ENCODE measurements at places on chromosomes 11 and 22. TPM values are rescaled to one million over a fixed set of nuclear protein-coding genes. Genes with fewer than 3 reads are reported as not detected.

Gene GGT5
- polyA plus RNA-seq, result 13.3 TPM

Gene HTR3B
- polyA plus RNA-seq, result not detected

DNA sequence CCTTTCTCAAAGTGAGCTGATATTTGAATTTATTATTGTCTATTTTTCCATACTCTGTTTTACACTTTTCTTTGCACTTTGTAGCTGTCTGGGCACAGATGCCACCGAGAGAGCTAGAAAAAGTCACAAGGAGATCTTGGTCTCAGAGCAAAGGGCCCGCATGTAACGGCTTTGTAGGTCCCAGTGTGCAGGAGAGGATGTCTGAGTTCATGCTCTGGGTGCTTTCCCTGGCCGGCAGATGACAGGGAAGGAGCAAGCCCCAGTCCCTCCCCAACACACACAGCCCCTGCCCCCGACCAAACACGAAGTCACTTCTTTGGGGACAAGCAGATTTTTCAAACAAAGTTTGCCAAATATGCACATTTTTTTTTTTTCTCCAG is 55.8 kb downstream of the SMIM38 start:
- DNase-seq, result no peak

- no peak for DNase-seq
Measured at GRCh38 chr11:75924966-75925784, 110.2 kb downstream of the UVRAG start.

- no peak for DNase-seq
Measured at GRCh38 chr11:88275636-88276035, 61.9 kb downstream of the CTSC start.

- DNase-seq, result no peak
Measured at GRCh38 chr11:81840380-81840779, 893.3 kb downstream of the FAM181B start.

GRCh38 chr22:36745301-36745995 is 30.5 kb downstream of the IFT27 start:
- DNase-seq, result no peak

- DNase-seq, result no peak
Measured at GRCh38 chr22:46012182-46012880, 35.4 kb upstream of the WNT7B start.

DNA sequence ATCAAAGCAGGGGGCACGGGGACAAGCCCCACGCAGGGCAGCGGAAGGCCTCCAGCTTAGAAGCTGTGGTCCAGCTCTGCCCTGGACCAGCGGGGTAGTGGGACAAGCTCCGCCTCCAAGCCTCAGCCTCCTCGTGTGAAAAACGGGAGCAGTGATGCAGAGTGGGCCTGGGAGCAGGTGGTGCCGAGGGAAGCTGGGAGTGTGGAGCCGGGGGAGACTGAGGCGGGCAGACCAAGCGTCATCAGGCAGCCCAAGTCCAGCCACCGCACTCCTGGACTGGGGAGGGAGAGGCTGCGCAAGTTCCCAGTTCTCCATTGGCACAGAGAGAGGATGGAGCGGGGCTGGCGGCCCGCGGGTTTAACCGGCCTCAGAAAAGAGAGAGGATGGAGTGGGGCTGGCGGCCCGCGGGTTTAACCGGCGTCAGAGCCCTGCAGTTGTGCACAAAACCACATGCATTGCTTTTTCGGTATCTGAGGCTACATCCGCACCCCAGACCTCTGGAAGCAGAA is 68.1 kb upstream of the PHF21B start:
- DNase-seq, result no peak
